ENCODE measurements at places on chromosomes 2 and 18. TPM values are rescaled to one million over a fixed set of nuclear protein-coding genes. Genes with fewer than 3 reads are reported as not detected.

Gene LCT
- not detected for total RNA-seq

Gene TMEM37
- total RNA-seq, result not detected

Gene CROCC2
- total RNA-seq, result not detected

Gene MYOM1
- 1.5 TPM for total RNA-seq

Gene IL36B
- total RNA-seq, result not detected

Gene CAPN14
- 0.98 TPM for total RNA-seq

Gene GPBAR1
- total RNA-seq, result 0.25 TPM

Gene POU3F3
- 230 TPM for total RNA-seq

Gene SRD5A2
- total RNA-seq, result under 0.01 TPM

Gene SP9
- 9.8 TPM for total RNA-seq

Gene NDUFAF7
- total RNA-seq, result 25.3 TPM

Gene TM4SF20
- total RNA-seq, result not detected

Gene PPP1R1C
- total RNA-seq, result 0.49 TPM

Gene PER2
- 5.9 TPM for total RNA-seq

Gene STK17B
- 7.4 TPM for total RNA-seq

Gene GAL3ST2
- total RNA-seq, result 0.74 TPM

Gene C1QL2
- 4.4 TPM for total RNA-seq

Gene GPR35
- total RNA-seq, result 0.98 TPM

Gene UGT1A4
- total RNA-seq, result not detected

Gene KIF1A
- 181 TPM for total RNA-seq

Gene IL1F10
- not detected for total RNA-seq

Gene TLX2
- total RNA-seq, result not detected

Gene TRIP12
- total RNA-seq, result 148 TPM

Gene DOK6
- total RNA-seq, result 61.5 TPM

Gene BOLL
- not detected for total RNA-seq

Gene GAD1
- 78.2 TPM for total RNA-seq

Gene CLEC4F
- total RNA-seq, result not detected

Gene UGT1A8
- not detected for total RNA-seq

Gene IL36G
- total RNA-seq, result not detected

Gene ASB18
- not detected for total RNA-seq

Gene TRIM54
- not detected for total RNA-seq

Gene NT5DC4
- total RNA-seq, result not detected

Gene ONECUT2
- 1.2 TPM for total RNA-seq

Gene ANKRD30BL
- total RNA-seq, result 8.9 TPM

Gene SERPINB13
- total RNA-seq, result under 0.01 TPM

Gene RIF1
- total RNA-seq, result 76.2 TPM

Gene ALLC
- total RNA-seq, result not detected

Gene CCBE1
- 39.1 TPM for total RNA-seq

Gene NHEJ1
- 8.1 TPM for total RNA-seq

Gene CPLX4
- total RNA-seq, result under 0.01 TPM

Gene VWA3B
- total RNA-seq, result 0.98 TPM

Gene OTOS
- total RNA-seq, result not detected

Gene PRSS56
- under 0.01 TPM for total RNA-seq

Gene TMEM127
- 16.0 TPM for total RNA-seq

Gene ZDBF2
- 24.6 TPM for total RNA-seq

Gene RNU2-63P
- not detected for total RNA-seq

Gene TFCP2L1
- total RNA-seq, result under 0.01 TPM

Gene EN1
- total RNA-seq, result not detected

Data from temporal lobe (tissue), 4 donors.